ENCODE measurements at places on chromosomes 11 and 22.

- no peak for DNase-seq
These were observed 2.0 kb upstream of the SBF1 start for GRCh38 chr22:50476868-50477267.

DNA sequence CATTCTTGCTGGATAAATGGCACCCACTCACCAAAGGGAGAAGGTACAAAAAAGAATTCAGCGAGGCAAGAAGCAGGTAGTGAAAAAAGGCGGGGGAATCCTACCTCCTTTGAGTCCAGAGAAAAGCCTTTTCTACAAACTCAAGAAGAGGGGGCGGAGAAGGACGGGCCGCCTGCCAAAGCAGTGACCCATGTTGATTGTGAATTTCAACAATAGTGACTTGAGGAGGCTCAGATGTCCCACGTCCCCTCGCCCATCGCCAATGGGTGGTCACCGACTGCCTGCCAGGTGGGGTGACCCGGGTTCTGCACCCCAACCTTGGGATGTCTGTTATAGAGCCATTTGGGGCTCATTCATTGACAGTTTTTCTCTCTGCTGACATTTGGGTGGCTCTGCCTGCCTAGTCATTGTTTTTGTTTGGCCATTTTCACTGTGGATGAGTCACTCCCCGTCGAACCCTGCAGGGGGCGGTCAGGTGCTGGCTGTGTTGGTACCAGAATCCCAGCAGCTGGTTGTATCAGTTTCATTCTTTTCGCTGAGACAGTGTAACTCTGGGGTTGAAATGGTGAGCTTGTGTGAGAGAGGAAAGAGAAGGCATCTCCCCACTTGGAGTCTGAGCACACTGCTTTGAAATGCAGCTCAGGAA lies 163.4 kb upstream of the NCAM1 start:
- DNase-seq, result no peak

GRCh38 chr11:72983560-72983959 lies 158.6 kb downstream of the FCHSD2 start:
- DNase-seq, result no peak

GRCh38 chr11:1521382-1522080 lies 35.0 kb upstream of the MOB2 start:
- DNase-seq, result no peak

DNA sequence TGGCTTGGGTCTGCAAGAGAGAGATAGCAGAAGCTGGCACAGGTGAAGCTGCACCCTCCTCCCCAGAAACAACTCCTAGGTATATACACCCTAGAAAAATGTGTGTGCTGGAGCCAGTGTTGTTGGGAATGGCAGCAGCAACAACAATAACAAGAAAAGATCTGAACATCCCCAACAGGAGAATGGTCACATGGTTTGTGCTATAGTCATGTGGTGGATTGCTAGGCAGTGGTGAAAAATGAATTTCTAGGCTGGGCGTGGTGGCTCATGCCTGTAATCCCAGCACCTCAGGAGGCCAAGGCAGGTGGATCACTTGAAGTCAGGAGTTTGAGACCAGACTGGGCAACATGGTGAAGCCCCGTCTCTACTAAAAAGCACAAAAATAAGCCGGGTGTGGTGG lies 31.0 kb upstream of the FGF19 start:
- no peak for DNase-seq

DNA sequence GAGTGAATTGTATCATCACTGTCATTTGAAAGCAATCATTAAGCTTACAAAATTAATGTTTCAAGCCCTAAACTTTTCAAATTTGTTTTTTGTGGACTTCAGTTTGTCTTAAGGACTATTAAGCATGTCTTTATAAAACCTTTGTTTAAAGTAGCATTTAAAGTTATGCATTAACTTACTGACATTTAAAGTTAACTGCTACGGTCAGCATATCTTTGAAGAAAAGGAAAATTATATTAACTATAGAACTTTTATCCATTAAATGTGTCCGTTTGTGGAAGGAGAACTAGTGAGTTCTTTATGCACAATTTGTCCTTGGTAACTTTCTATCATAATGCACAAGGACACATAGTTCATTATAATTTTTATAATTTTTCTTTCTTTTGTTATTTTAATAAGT lies 103.4 kb downstream of the FANCF start:
- DNase-seq, result no peak

- no peak for DNase-seq
These were observed 200.6 kb downstream of the ARHGAP42 start for GRCh38 chr11:100887659-100888058.

DNA sequence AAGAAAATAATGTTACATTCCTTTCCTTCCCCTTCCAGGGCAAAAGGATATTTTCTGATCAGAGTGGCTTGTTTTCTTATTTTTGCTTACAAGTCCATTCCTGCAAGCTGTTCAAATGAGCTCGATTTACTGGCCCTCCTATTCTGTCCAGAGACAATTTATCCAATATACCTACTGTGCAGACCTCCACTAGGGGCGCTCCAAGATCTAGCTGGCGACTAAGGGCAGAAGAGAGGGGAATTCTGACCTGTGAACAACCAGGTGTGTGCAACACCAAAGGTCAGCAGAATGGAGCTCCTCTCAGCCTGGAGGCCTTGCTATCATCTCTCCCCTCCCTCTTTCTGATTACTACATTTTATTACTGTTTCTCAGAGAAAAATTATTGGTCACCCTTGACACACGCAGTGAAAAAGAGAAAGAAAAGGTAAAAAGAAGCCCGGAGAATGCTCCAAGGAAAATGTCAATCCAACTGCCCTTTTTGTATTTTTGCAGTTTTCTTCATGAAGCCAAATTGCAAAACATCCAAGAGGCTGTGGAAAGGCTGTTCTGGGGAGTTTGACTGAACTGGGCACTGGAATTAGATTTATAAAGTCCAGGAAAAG lies 3.2 kb downstream of the SEZ6L start:
- no peak for DNase-seq

GRCh38 chr11:58134151-58134550 lies 8.8 kb upstream of the OR9I1 start:
- DNase-seq, result no peak

GRCh38 chr11:35391922-35392688 lies 27.3 kb downstream of the SLC1A2 start:
- DNase-seq, result peak; percentile 86

- no peak for DNase-seq
These were observed 10.5 kb downstream of the TSKU start for GRCh38 chr11:76793391-76794291.

DNA sequence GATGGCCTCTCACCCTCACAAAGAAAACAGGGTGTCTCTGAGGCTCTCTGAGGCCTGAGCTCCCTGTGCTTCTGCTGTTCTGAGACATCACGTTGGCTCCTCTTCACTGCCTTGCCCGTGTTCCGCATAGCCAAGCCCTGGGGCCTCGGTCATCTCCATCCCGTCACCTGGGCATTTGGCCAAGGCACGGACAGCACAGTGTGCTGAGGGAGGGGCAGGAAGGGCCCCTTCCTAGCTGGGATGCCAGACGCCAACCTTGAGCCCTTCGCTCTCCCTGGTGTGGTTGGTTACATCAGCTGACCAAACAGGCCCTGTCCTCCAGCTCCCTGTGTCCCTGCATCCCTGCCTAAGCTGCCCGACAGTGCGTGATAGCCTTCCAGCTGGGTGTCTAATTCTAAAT lies 25.9 kb downstream of the MOV10L1 start:
- no peak for DNase-seq

GRCh38 chr11:86108191-86108590 lies 39.3 kb upstream of the PICALM start:
- no peak for DNase-seq

DNA sequence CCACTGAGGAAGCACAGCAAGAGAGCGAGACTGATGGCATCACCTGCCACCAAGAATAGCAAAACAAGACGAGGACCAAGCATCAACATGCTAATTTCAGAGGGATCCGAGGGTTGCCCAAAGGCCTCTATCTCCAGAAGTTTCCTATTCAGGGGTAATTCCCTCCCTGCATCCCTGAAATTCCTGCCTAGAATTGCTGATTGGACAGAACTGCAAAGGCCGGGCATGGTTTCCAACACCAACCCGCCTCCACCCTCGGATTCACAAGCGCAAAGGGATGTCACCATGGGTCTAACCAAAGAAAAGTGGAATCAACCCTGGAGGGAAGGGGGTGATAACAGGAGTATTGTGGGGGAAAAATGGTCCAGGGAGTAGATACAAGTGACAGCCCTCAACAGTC lies 28.3 kb upstream of the ETS1 start:
- no peak for DNase-seq

- no peak for DNase-seq
These were observed 8.5 kb upstream of the FEZ1 start for GRCh38 chr11:125504580-125504979.

Measured in muscle of back (tissue), 13 donors.